Muscle of leg (tissue), 16 donors: ENCODE measurements at places on chromosomes 16 and 17. TPM values are rescaled to one million over a fixed set of nuclear protein-coding genes. Genes with fewer than 3 reads are reported as not detected.
A peak's percentile ranks its signal among the peaks of the same experiment; 100 is the strongest.

DNA sequence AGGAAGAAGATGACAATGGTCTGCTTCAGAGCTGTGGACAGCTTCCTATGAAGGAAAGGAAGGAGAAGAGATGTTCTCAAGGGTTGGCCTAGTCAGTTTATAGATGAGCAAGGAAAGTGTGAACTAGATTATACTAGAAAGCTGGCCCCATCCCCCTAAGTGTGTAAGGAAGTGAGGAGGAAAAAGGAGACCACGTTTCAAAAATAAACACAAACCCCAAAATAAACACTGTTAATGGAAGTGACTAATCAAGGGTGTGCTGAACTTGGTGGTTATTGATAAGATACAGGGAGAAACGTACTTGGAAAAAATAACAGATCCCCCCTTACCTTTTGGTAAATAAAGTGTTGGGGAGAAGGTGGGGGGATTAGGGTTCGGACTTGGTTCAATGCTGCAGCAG is 267.1 kb downstream of the SOX9 start:
- no peak overlapping the region for H3K27ac ChIP-seq
- H3K27me3 ChIP-seq = peaks cover 5% of the 10 kb centered on the region
- DNase-seq = no peak
- no peak overlapping the region for H3K4me3 ChIP-seq

DNA sequence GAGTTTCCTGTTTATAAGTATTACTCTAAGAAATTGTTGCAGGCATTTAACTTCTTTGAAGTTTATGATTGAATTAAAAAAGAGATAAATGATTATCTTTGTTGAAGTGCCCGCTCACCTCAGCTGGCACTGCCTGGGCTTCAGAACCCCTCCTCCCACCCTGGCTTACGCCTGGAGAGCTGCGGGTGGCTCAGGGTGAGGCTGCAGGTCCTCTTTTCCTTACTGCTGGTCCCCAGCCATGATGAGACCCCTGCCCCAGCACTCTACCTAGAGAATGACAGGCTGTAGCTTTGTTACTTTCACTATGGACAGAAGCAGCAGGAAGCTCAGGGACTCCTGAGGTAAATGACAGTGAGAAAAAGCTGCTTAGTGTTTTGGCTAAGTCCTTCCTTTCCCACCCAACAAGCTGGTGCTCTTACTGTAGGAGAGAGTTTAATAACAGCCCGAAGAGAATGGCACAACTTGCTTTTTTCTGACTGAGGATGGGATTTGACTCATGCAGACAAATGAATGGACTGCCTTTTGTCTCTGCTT is 62.1 kb downstream of the EPN2 start:
- H3K36me3 ChIP-seq = peaks cover 10% of the 10 kb centered on the region
- H3K4me3 ChIP-seq = no peak overlapping the region
- H3K4me1 ChIP-seq = peaks cover 40% of the 10 kb centered on the region
- DNase-seq = no peak
- H3K27me3 ChIP-seq = no peaks in the 10 kb centered on the region

- no peaks in the 10 kb centered on the region for H3K27me3 ChIP-seq
- H3K36me3 ChIP-seq = peaks cover 19% of the 10 kb centered on the region
- peak; percentile 54 for DNase-seq
- peak overlapping the region; percentile 90 for H3K4me3 ChIP-seq
- H3K27ac ChIP-seq = peak overlapping the region; percentile 93
Measured at GRCh38 chr17:82647593-82648164, 565 bp downstream of the WDR45B start.

DNA sequence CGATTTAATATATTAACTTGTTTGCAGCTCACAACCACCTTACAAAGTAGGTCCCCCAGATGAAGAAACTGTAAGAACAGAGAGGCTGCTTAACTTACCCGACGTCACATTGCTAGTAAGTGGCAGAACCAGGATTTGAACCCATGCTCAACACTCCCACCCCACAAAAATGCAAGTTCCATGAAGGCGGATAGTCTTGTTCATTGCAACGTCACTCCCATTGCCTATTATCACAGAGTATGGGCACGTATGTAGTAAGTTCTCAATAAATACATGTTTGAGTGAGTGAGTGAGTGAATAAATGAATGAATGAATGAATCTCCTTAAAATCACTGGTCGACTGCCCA is 1.1 kb downstream of the USP31 start:
- H3K27me3 ChIP-seq = no peaks in the 10 kb centered on the region
- peak overlapping the region; percentile 48 for H3K4me3 ChIP-seq
- peaks cover 15% of the 10 kb centered on the region for H3K4me1 ChIP-seq
- no peaks in the 10 kb centered on the region for H3K36me3 ChIP-seq
- no peak for DNase-seq

DNA sequence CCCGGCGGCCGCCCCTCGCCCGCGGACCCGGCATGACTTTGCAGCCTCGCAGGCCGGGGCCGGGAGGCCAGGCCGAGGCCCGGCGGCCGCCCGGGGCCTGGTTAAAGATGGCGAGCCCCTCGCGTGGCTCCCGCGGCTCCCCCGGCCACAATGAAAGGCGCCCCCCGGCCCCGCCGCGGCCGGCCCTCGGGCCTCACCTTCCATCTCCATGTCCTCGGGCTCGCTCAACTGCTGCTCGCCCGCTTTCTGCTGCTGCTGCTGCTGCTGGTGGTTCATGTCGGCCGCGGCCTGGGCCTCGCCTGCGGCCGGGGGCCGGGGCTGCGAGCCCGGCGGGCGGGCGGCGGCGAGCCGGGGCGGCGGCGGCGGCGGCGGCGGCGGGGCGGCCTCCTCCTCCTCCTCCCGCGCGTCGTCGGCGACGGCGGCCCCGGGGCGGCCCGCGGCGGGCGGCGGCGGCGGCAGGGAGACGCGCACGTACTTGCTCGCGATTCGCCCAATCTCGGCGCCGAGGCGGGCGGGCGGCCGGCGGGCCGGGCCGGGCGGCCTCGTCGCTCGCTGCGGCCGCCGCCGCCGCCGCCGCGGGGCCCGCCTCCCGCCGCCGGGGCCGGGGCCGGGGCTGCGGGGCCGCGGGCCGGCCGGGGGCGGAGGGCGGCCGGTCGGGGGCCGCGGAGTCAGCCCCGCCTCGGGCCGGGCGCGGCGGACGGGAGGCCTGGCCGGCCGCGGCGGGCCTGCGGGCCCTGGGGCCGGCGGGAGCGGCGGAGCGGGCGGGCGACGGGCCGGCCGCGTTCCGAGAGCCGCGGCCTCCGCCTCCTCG is 491 bp downstream of the USP7 start:
- DNase-seq = peak; percentile 46
- peak overlapping the region; percentile 47 for H3K27ac ChIP-seq
- peak overlapping the region; percentile 63 for H3K4me3 ChIP-seq
- H3K36me3 ChIP-seq = no peaks in the 10 kb centered on the region
- peaks cover 39% of the 10 kb centered on the region for H3K4me1 ChIP-seq

GRCh38 chr16:89095491-89095951 is 1.9 kb downstream of the ACSF3 start:
- peaks cover 11% of the 10 kb centered on the region for H3K27me3 ChIP-seq
- peaks cover 13% of the 10 kb centered on the region for H3K36me3 ChIP-seq
- no peak overlapping the region for H3K27ac ChIP-seq
- H3K4me1 ChIP-seq = peaks cover 34% of the 10 kb centered on the region
- DNase-seq = no peak

DNA sequence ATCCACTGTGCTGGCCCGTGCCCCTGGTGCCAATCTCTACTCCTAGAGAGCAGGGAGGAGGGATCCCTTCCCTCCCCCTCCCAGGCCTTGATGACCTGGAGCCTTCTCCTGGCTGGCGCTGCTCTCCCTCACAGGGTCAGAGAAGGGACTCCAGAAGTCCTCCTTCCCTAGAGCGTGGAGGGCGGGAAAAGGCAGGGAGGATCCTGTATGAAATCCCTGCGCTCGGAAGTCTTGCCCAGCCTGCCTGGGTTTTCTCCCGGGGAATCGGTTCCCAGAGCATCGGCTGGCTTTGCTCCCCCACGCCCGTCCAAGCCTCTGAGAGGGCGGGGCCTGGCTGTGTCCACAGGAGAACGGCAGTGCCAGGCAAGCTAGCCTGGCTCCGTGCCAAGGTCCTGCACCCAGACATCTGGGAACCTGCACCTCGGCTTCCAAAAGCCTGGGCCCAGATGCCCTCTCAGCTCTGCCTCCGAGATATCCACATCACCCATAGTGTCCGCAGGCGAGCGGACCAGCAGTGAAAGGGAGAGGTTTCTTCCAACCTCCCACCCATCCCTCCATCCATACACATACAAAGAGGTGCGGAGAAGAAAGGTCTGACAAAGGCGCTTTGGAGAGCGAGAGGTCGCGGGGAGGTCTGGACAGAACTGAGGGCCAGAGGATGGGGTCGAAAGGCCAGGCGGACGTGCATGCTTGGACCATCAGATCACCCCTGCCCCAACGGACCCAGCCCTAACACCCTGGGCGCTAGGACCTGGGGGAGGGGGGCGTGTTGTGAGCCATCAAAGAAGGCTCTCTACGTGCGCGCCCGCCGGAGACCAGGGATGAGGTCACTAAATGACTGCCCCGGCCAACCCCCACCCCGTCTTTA is 1.1 kb downstream of the MPP2 start:
- peaks cover 36% of the 10 kb centered on the region for H3K4me1 ChIP-seq
- H3K27me3 ChIP-seq = peaks cover 44% of the 10 kb centered on the region
- peak; percentile 94 for DNase-seq
- H3K36me3 ChIP-seq = no peaks in the 10 kb centered on the region

GRCh38 chr17:81553616-81554181 is 1.5 kb upstream of the FAAP100 start:
- peak overlapping the region; percentile 76 for H3K4me3 ChIP-seq
- H3K27ac ChIP-seq = peak overlapping the region; percentile 81
- peaks cover 28% of the 10 kb centered on the region for H3K4me1 ChIP-seq
- peaks cover 42% of the 10 kb centered on the region for H3K36me3 ChIP-seq
- DNase-seq = peak; percentile 51

DNA sequence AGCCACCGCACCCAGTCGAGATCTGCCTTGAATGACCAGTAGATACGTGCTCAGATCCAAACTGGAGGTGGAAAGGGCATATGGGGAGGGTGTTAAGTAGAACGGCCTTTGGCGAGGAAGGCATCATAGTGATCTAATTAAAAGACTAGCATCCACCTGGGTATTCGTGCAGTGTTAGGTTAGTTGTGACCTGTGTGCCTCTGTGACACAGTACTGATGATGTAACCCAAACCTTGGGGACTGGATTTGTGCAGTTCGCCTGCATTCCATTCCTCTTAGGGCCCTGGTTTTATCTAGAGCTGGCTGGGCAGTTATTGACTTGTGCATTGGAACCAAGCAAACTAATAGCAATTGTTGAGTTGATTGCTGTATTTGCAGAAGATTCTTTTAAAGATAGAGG is 47.9 kb downstream of the SNX29 start:
- no peak overlapping the region for H3K27ac ChIP-seq
- no peak overlapping the region for H3K4me3 ChIP-seq
- no peaks in the 10 kb centered on the region for H3K36me3 ChIP-seq
- H3K27me3 ChIP-seq = no peaks in the 10 kb centered on the region
- DNase-seq = no peak

GRCh38 chr17:15036238-15036637 is 228.9 kb downstream of the PMP22 start:
- no peaks in the 10 kb centered on the region for H3K4me1 ChIP-seq
- H3K27me3 ChIP-seq = peaks cover 3% of the 10 kb centered on the region
- no peaks in the 10 kb centered on the region for H3K36me3 ChIP-seq
- no peak for DNase-seq

DNA sequence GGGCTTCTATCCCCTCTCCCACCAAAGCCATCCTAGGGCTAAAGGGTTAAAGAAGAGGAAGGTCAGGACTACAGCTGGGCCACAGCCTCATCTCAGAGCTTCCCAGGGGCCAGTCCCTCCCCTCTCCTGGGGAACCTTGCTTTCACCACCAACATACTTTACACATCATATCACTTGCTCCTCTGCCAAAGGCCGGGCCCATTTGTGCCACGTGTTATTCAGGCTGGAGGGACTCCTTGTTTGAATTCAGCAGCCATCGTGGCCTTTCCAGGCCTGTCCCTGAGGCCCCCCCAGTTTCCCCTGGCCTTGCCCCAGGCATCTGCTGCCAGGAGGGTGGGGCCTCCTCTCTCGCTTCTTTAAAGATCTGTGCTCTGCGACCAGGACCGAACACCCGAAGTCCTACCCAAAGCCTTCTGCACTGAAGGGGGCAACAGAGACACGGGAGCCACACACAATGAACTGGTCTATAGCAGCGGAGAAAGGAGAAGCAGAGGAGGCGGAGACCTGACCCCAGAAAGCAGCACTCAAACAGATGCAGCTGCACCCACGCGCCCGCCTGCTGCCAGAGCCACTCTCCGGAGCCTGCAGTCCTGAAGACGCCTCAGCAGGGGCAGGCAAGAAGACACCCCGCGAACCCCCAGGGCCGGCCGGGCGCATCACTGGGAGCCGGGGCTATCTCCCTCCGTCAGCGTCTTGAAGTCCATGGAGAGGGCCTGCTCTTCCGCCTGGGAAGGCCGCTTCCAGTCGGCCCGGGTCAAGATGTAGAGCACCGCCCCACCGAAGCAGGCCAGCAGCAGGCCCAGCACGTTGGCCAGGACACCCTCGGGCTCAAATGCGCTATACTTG is 12.1 kb downstream of the CYB561 start:
- DNase-seq = peak; percentile 90
- peak overlapping the region; percentile 69 for H3K27ac ChIP-seq
- peaks cover 46% of the 10 kb centered on the region for H3K4me1 ChIP-seq
- peaks cover 17% of the 10 kb centered on the region for H3K27me3 ChIP-seq

DNA sequence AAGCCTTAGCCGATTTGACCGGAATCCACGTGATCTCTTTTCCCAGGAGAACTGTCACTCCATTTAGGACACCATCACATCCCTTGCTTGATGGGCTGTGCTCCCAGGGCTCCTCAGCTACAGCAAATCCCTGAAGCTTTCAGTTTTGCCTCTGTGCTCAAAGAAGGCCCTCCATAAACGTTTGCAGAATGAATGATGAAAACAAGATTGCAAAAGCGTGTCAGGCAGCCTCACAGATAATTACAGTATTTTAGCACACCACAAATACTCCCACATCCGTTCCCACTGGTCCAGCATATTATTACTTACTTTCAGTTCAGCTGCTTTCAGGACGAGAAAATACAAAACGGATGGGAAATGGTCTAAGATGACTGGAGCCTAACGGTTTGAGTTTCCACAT is 84.6 kb downstream of the USP31 start:
- DNase-seq = peak; percentile 16
- H3K27me3 ChIP-seq = no peaks in the 10 kb centered on the region
- H3K36me3 ChIP-seq = peaks cover 20% of the 10 kb centered on the region
- no peak overlapping the region for H3K4me3 ChIP-seq
- no peaks in the 10 kb centered on the region for H3K4me1 ChIP-seq

DNA sequence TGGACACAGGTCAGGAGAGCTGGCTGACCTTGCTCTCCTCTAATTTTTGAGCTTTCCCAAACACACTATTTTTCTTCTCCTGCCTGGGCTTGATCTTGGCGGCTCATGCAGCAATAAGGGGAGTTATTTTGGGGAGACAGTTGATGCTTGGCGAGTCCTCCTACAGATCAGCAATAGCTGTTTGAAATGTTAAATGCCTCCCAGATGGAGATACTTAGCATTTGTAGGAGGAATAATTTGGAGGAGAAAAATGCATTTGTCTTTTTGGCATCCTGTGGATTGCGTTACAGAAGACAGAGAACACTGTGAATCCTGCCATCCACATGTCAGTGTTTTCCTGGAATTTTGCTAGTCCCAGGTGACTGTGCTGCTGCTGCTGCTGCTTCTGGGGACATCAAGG is 328.0 kb upstream of the XYLT1 start:
- H3K4me1 ChIP-seq = no peaks in the 10 kb centered on the region
- H3K36me3 ChIP-seq = no peaks in the 10 kb centered on the region
- no peaks in the 10 kb centered on the region for H3K27me3 ChIP-seq
- DNase-seq = peak; percentile 10
- no peak overlapping the region for H3K27ac ChIP-seq
- H3K4me3 ChIP-seq = no peak overlapping the region

- H3K4me1 ChIP-seq = peaks cover 39% of the 10 kb centered on the region
- no peak overlapping the region for H3K27ac ChIP-seq
- H3K36me3 ChIP-seq = no peaks in the 10 kb centered on the region
- no peak overlapping the region for H3K4me3 ChIP-seq
- peaks cover 4% of the 10 kb centered on the region for H3K27me3 ChIP-seq
Measured at GRCh38 chr16:79001156-79001967, 599.2 kb downstream of the MAF start.

Gene TBL3
- polyA plus RNA-seq = 31.3 TPM

Gene SMIM36
- polyA plus RNA-seq = 0.11 TPM
